ENCODE measurements at places on chromosomes 1 and 21.

DNA sequence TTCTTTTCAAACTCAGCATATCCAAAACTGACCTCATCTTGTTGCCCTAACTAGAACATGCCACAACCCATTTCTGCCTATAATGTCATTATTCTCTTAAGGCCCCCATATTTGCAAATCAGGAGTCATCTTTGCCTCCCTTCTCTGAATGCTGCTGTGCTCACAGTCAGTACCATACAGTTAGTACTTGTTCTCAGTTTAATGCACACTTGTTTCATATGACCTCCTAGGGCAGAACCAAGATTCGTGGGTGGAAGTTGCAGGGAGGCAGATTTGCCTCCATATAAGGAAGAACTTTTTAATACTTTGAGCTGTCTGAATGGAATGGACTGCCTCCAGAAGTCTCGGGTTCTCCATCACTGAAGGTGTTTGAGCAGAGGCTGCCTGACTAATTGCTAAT is 9.2 kb downstream of the CAP1 start:
- no peak for DNase-seq

DNA sequence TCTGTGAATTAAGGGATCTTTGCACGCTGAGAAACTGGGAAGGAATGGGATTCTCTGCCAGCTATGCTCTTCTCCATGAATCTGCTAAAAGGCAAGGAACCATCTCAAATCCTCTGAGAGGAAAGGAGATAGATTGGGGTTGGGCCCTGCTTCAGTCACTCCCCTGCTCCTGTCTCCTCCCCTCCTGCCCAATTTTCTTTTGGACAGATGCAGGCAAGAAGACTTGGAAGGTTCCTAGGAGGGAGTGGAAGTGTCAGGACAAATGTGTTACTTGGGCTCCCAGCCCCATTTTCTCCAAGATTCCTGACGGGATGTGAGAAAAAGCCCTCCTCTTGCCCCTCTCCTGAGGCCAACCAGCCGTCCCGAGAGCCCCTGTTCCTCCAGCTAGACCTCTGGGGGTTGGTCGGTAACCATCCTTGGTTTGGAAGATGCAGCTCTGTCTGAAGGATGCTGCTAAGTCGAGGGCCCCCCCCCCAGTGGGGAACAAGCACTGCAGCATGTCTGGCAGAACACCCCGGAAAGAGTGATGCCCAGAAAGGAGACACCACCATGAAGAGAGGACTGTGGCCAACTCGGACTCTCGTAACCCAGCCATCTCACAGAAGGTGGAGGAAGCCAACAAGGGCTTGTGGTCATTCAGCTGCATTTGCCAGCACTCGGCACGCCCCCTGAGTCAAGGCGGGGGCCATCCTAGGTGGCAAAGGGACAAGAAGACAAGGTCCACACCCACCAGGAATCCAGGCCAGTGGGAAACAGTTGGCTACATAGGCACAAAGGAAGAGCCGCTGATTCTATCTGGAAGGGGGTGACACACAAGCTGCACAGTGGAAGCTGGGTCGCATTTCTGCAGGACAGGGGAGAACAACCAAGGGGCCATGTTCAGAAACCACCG is 43.7 kb downstream of the CDK18 start:
- no peak for DNase-seq

GRCh38 chr1:19892129-19892528 is 9.9 kb downstream of the OTUD3 start:
- no peak for DNase-seq

DNA sequence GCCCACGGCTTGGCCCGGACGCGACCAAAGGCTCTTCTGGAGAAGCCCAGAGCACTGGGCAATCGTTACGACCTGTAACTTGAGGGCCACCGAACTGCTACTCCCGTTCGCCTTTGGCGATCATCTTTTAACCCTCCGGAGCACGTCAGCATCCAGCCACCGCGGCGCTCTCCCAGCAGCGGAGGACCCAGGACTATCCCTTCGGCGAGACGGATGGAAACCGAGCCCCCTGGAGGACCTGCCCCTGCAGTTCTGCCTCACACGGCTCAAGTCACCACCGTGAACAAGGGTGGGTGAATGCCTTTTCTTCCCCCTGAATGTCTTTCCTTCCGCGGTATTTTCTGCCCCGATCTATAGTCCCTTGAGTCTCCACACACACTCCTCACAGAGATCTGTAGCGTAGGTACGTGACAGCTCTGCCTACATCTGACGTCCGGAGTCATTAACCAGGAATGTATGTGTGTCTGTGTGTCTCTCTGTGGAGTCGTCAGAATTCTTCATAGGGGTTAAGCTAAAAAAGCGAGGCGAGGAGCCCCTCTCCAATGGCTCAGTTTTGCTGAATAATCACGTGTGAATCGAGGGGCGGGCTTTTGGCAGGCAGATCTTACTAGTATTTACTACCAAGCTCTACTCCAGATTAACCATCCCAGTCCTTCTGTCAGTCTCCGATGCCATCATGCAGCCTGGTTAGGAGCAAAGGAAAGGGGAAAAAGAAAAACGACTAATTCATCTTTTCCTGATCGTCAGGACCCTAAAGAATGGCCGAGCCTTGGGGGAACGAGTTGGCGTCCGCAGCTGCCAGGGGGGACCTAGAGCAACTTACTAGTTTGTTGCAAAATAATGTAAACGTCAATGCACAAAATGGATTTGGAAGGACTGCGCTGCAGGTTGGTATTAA is at the start of gene CDKN2C:
Gene CDKN2C, plus strand, starts transcription at position 635 of the 898 bp plus-strand sequence. Its CDS starts 124 bp downstream, at position 759.
- DNase-seq = peak; percentile 61

DNA sequence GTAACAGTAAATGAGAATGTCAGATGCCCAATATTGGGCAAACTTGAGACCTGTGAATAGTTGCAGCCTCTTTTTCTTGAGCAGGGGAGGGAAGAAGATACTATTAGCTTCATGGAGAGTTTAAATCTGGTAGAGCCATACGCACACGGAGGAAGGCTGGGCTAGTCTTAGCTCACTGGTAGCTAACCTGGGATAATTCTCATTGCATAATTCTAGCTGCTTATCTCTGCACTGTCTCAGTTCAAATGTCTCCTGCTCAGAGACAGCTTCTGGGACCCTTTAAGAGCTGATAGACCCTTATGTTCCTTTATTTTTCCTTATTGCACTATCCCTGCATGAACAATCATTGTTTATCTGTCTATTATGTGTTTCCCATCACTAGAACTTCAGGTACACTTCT is 8.4 kb downstream of the C1orf87 start:
- no peak for DNase-seq

DNA sequence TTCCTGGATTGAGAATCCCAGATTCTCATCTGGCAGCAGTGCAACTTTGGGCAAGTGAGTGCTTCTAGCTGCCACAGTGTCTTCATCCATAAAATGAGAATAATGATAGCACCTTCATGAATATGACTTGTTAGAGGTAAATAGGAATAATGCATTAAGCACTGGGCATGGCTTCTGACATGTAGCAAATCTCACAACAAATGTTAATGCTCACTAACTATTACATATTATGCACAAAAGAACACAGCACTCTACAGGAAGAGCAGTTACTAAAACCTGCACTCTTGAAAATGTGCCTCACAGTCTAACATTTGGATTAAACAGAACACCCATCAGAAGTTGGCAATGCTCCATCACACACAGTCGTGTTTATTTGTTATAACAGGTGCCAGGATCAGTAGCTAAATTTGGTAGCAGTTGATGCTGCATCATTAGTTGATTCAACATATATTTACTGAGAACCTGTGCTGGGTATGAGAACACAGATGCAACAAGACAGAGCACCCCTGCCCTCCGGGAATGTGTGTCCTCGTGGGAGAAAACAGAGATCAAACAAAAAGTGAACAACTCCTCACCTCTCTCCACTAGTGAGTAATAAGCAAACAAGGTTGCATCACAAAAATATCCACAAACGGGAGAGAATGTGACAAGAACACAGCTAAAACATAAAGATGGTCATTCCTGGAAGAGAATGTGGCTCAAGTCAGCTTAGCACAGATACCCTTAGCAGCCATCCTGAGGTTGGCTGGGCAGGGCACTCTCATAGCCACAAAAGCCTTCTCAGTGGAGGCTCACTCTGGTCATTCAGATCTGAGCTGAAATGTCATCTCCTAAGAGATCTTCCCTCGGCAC is 26.2 kb upstream of the LBR start:
- no peak for DNase-seq

DNA sequence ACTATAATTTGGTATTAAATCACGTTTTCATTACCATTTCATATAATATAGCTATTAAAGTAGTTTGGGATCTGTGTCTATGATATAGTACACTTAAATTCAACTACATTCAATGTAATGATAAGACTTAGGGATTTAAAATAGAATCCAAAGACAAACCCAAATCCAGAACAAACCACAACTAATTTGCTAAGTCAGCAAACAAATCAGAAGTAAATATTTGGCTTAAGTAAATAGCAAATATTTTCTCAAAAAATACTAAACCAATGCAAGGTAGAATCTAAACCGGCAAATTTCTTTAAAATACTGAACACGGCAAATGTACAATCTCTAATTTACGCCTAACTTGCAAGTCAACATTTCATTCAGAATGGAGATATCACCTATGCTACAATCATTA is 16.8 kb downstream of the YY1AP1 start:
- no peak for DNase-seq

- no peak for DNase-seq
Observed at GRCh38 chr1:194568610-194569009, 1382.2 kb upstream of the B3GALT2 start.
